ENCODE measurements at places on chromosomes 12 and 14.

GRCh38 chr12:9634177-9634803, 26.6 kb upstream of the KLRB1 start:
- DNase-seq: peak; percentile 82

- no peak for DNase-seq
These were observed 33.5 kb upstream of the CERS5 start for GRCh38 chr12:50200552-50201273.

DNA sequence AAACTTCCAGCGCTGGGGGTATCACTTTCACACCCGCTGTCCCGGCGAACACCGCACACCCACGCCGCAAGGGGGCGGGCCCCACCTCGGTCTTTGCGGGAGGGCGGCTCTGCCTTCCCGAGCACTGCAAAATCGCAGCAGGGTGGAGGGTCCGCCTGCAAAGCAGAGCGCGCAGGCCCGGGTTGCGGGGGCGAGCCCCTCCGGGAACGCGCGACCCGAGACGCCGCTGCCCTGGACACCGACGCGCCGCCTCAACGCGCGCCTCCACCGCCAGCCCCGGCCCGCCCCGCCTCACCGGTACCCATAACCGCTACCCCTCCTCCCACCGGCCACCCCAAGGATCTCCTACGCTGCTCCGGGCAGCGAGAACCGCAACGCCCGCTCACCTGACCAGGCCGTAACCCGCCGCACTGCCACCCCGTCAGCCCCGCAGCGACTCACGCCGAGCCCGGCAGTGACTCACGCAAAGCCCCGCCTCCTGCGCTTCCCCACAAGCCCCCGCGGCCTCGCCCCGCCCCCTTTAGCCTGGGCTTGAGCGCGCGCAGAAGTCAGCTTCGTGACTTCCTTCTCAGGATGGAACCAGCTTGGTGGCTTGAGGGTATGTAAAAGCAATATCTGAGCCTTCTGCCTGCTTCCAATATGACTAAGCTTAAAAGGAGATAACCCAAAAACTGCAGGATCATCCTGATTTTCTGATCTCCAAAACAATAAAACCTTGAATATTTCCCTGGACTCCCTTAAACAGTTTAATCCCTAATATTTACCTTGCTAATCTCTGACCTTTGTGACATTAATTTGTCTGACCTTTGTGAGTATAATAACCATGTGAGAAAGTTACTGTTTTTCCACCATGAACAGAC, at the start of gene RPAP3:
Gene RPAP3, minus strand, starts transcription at position 465 of the 860 bp plus-strand sequence. CDS start 3,190 bp downstream, outside the sequence.
- peak; percentile 96 for DNase-seq

- DNase-seq: no peak
These were observed 101.3 kb upstream of the E2F7 start for GRCh38 chr12:77166696-77167095.

DNA sequence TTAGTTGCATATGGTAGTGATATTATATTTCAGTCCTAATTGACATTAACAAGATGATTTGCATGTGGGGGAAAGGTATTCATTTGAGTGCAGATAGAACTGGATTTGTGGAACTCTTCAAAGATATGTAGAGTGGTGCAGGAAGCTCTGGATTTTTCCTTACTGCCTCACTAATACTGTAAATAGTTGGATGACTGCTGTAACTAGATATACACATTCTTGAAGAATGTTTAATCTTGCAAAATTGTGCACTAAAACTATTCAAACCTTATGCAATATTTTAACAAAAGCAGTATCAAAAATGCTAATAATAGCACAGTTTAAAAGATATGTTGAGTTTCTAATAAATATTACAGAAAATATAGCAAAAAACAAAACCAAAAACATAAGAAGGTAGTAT, 43.1 kb upstream of the ATF7IP start:
- no peak for DNase-seq

GRCh38 chr12:107318806-107319532, 225.6 kb upstream of the CRY1 start:
- DNase-seq: no peak

- DNase-seq: peak; percentile 12
These were observed 151.1 kb upstream of the TBX3 start for GRCh38 chr12:114835031-114835430.

GRCh38 chr12:83664650-83665049, 977.9 kb downstream of the TMTC2 start:
- no peak for DNase-seq

DNA sequence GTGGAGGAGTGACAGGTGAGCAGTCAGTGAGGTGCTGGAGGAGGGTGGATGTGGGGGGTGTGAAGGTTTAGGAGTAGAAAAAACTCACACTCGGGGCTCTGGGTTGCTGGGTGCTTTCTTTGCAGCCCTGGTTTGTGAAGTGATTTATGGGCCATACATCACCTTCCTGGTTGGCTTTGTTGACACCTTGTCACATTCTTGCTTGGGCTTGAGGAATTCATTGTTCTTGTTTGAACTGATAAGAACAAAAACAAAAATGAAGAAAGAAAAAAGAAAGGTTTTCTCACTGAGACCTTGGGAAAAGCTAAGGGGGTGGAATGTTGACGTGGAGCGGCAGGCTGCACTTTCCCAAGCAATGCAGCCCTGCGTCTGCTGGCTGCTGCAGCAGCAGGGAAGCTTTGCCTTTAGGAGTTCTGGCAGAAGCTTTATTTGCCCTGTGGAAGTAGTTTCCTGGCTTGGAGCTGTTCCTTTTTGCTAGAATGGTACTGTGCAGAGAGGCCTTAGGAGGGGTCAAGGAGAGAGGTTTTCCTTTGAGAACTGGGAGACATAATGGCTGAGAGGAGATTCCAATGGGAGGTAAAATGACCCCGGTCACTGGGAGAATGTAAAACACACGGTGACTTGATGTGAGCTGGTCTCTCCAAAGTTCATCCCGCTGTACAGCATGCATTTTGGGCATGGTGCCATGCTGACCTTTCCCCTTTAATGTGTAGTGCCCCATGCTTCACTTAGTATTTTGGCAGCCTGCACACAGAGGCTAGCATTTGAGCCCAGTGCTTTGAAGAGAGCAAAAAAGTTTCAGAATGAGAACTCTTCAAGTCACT, 52.8 kb downstream of the HMGA2 start:
- no peak for DNase-seq

DNA sequence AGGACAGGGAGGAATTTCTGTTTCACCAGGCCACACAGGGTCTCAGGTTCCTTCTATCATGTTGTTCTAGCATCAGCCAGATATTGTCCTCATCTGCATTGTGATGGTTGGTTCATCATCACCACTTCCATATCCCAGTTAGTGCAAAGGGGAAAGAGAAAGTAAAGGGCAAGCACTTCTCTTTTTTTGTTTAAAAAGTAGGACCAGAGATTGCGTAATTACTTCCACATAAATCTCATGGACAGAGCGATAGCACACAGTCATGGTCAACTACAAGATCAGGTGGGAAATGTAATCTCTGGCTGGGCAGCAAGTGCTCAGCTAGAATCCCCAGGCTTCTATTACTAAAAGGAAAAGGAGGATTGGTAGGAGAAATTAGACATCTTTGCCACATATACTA, 155.1 kb downstream of the KIF21A start:
- DNase-seq: peak; percentile 43

- DNase-seq: no peak
These were observed 205.1 kb downstream of the ANO2 start for GRCh38 chr12:5739917-5740316.

- no peak for DNase-seq
These were observed 36.3 kb upstream of the PNMA1 start for GRCh38 chr14:73750531-73750901.

DNA sequence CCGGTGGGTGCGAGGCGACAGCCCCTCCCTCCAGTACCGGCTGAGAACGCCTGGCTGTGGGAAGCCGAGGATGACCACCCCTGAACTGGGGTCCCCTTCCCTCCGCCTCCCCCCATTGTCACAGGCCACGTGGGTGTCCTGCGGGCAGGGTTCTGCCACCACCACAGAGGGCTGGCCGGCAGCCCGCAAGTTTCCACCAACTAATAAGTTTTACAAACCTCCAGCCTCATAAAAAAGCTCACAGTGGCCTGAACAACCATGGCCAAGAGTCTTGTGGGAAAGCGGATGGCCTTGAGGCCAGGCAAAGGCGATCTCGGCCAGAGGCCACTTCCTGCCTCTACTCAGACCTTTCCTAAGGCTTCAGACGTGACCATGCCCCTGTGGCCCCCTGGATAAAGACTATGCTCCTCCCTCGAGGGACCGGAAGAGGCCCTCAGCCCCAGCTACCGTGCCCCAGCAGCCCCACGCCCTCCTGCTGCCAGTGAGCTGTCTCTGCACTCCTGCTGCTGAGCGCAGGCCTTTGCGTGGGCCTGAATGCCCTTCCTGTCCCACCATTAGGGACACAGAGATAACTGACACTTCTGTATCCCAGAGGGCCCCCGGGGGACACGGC, 46.1 kb upstream of the DLK1 start:
- DNase-seq: no peak

GRCh38 chr14:75168586-75169335, 7.7 kb downstream of the TMED10 start:
- DNase-seq: no peak

- DNase-seq: peak; percentile 60
These were observed 40.4 kb downstream of the KICS2 start for GRCh38 chr12:64181430-64182291.

DNA sequence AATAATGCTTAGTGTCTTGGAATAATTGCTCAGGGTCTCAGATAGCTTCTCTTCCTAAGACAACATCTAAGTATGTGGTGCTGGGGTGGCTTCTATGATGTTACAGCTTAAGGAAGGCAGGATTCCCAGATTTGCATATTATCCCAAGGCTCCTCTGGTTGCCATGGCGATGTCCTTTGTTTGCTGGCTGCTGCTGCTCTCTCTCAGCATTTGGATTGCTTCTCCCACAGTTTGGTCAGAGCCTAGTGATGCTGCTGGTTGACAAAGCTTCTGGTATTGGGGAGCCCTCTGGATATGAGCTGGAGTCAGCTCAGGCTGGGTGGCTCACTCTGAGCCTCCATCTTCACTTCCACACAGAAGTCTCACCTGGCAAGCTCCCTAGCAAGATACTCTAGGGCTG, 56.4 kb upstream of the FBXO33 start:
- DNase-seq: no peak

DNA sequence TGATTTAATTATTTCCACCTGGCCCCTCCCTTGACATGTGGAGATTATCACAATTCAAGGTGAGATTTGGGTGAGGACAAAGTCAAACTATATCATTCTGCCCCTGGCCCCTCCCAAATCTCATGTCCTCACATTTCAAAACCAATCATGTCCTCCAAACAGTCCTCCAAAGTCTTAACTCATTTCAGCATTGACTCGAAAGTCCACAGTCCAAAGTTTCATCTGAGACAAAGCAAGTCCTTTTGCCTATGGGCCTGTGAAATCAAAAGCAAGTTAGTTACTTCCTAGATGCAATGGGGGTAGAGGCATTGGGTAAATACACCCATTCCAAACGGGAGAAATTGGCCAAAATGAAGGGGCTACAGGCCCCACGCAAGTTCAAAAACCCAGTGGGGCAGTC, 31.1 kb upstream of the SPATA7 start:
- no peak for DNase-seq

- DNase-seq: peak; percentile 67
These were observed 10.8 kb downstream of the ALDH2 start for GRCh38 chr12:111777345-111778045.

GRCh38 chr12:112117685-112118084, 7.7 kb upstream of the TRAFD1 start:
- DNase-seq: no peak
